SK-MEL-5 (cell line): ENCODE measurements at places on chromosomes 5 and 9.

- DNase-seq: no peak
Measured at GRCh38 chr5:165400086-165400485, 1894.7 kb downstream of the MAT2B start.

- DNase-seq: peak; percentile 71
Measured at GRCh38 chr9:121700165-121700831, 48.9 kb downstream of the DAB2IP start.

GRCh38 chr5:175325681-175326080 is 118.3 kb downstream of the DRD1 start:
- DNase-seq: no peak

- DNase-seq: no peak
Measured at GRCh38 chr9:126809068-126809467, 4.2 kb downstream of the ZBTB43 start.

GRCh38 chr5:122773619-122774018 is 1.3 kb upstream of the SNX2 start:
- DNase-seq: no peak

GRCh38 chr5:141484310-141484640 is 555 bp upstream of the PCDHGC4 start:
- no peak for DNase-seq

DNA sequence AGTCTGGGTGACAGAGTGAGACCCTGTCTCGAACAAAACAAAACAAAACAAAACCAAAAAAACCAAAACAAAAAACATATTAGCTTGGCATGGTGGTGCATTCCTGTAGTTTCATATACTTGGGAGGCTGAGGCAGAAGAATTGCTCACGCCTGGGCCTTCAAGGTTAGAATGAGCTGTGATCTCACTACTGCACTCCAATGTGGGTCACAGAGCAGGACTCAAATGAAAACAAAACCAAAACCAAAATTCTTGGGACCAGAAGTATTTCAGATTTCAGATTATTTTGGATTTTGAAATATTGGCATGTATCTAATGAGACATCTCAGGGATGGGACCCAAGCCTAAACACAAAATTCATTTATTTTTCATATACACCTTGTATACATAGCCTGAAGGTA is 80.2 kb downstream of the TMC1 start:
- no peak for DNase-seq

GRCh38 chr5:55896663-55897062 is 45.5 kb downstream of the IL31RA start:
- DNase-seq: no peak

GRCh38 chr9:130948266-130948665 is 9.2 kb upstream of the FIBCD1 start:
- peak; percentile 19 for DNase-seq

DNA sequence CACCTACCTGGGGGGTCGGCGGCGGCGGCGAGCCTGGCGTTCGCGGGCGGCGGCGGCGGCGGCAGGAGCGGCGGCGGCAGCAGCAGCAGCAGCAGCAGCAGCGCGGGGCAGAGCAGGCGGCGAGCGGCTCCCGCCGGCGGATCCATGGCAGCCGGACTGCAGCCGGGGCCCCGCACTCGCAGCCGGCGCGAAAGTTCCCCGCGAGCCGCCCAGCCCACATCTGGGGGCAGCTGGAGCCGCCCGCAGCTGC is 153 bp downstream of the ADAMTS2 start:
- DNase-seq: no peak

DNA sequence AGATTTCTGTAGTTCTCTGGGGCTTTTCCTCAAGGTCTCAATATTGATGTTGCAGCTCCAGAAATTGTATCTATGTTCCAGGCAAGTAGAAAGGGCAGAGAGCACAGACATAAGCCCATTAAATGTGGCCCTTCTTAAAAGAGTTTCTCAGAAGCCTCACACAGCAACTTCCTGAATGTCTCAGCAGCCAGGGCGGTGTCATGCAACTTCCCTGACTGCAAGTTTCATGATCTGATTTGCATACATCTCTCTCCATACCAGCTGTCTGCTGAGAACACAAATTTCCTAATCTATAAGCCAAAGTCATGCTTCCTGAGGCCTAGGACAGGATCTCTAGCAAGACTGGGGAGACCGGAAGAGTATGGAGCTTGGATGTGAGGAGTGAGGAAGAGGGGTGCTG is 13.0 kb downstream of the RGS7BP start:
- no peak for DNase-seq

- no peak for DNase-seq
Measured at GRCh38 chr5:119080936-119081335, 10.0 kb downstream of the DMXL1 start.

DNA sequence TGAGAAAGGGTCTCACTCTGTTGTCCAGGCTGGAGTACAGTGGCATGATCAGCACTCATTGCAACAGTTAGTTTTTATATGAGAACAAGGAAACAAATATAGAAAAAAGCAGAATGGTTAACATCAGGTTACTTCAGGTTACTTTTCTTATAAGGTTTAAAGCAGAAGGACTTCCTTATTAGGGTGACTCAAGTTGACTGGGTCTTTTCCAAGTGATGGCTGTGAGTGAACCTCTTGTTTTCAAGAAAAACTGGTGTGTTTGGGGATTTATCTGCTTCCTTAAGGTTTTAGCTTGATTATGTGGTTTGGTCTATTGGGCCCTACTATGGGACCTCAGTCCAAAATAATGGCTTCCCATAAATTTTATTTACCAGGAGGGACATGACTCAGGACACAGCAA is 99.2 kb downstream of the ARRDC3 start:
- no peak for DNase-seq

GRCh38 chr5:40034441-40034840 is 609.7 kb upstream of the DAB2 start:
- DNase-seq: no peak

DNA sequence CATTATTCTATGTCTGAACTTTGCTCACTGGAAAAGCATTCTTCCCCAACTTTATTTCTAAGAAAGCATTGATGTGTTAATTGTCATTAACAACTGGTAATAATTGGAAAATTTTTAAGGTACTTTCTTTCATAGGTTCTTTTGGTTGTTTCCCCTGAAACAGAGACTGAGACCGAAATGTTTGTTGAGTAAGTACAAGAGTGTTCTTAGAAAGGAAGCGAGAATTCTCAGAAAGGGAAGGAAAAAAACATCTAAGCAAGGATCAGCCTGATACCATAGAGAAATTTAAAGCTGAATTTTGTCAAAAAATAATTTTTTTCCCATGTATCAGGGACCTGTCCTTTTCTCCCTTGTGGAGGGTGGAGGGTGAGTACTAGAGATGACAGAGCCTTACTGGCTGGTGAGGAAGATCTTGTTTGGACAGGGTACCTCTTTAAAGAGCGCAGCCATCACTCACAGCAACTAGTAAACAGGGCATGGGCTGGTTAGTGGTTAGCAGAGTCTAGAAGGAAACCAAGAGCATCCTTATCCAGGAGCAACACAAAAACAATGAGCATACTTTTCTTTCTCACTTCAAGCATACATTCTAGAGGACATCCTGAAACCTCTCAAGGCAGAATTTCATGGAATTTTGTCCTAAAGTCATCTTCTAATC is 898.5 kb downstream of the DNAH5 start:
- DNase-seq: no peak

- DNase-seq: peak; percentile 20
Measured at GRCh38 chr5:41510176-41510831, at the start of gene PLCXD3. TSS of gene PLCXD3 (minus strand) at chr5:41510601. CDS start at chr5:41510526, 75 bp downstream.

DNA sequence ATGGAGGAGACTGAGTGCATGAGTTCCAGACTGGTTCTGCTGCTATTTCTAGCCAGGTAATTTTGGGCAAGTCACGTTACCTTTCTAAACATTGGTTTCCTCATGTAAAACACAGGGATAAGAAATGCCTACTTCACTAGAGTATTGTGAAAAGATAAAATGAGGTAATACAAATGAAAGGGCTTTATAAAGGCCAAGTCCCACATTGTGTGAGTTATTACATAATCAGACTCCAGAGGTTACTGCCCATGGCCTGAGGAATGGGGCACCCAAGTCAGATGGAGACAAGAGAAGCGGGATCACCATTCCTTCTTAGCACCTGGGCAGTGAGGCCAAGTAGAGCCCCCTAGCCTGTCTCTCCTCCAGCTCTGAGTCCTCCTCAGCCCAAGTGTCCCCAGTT is 7.5 kb downstream of the HBEGF start:
- no peak for DNase-seq

DNA sequence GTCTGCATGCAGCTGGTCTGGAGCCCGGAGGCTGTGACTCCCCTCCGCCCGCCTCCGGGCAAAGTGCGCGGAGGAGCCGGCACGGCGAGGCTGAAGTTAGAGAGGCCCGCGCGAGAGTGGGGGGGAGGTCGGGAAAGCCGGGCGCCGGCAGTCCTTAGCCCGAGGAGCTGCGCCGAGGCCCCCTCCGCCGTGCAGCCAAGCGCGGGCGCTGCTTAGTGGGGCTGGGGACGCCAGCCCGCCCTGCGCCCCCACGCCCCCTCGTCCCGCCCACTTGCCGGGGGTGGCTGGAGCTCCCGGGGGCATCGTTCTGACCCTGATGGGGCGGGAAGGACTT is 403 bp downstream of the NINJ1 start:
- DNase-seq: no peak

GRCh38 chr5:167766957-167767356 is 524.5 kb upstream of the WWC1 start:
- no peak for DNase-seq

GRCh38 chr5:160129841-160130240 is 10.6 kb upstream of the PWWP2A start:
- DNase-seq: no peak

- DNase-seq: no peak
Measured at GRCh38 chr5:148428848-148429247, 45.1 kb downstream of the FBXO38 start.

DNA sequence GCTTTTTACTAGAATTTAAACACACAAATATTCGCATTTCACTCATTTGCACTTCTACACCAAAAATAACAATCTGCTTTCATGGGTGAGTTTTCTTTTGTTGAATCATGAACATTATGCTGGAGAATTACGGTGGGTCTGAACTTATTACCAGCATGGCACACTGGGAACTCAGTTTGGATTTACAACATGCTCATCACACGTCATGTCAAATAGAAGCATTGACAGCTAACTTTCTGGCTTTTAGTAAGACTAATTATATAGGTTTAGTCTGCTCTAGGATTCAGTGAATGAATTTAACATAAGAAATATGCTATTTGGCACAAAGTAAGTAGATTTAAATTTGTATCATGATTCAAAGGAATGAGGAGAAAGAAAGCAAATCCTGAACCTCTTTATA is 290.4 kb downstream of the TMEM167A start:
- DNase-seq: no peak

DNA sequence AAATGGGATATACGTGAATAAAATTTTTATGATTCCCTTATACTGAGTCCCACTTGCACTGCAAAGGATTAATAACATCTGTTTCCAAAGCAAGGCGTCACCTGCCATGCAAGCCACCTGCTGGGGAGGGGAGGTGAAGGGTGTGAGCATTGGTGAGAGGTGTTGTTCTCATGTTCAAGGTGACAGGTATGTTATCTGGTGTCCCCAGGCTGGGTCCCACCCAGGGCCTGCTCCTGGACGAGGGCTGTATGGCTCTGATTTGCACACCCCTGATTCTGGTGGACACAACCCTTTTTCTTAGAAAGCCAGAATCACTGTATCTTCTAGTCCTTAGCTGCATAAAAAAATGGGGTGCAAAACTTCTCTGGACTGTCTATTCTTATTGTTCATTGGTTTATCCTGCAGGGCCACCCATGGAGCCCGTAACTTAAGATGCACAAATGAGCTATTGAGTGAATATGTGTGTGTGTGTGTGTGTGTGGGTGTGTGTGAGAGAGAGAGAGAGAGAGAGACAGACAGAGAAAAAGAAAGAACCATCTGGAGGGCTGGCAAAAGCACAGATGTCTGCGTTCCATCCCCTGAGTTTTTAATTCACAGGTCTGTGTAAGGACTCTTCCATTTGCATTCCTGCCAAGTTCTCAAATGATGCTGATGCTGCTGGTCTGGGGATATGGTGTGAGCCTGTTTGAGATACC is 53.7 kb downstream of the SYK start:
- no peak for DNase-seq

DNA sequence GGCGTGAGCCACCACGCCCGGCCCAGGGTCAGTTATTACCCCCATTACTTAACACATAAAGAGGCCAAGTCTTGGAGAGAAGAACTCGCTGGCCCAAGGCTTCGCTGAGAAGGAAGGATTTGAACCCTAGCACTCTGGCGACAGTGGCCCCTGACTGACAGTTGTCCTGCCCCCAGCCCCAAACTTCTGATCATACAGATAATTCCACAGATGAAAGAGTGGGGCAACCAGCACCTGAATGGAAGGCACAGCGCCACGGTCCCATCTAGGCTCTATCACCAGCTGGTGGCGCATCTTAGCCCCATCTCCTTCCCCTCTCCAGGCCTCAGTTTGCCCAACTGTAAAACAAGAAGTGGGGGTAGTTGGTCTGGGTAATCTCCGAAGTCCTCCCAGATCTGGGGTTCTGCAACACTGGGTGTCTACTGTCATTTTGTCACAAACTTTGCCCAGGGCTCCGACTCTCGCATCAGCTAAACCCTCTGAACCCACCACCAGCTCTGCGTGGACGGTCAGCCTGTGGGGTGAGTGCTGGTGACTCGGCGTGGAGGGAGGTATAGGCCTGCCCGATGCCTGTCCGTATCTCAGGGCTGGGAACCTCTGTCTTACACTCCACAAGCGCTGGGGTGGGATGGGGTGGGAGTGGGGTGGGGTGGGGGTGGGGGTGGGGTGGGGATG is 209.3 kb downstream of the C9orf50 start:
- no peak for DNase-seq

- DNase-seq: peak; percentile 65
Measured at GRCh38 chr5:139676951-139677735, 29.0 kb downstream of the CXXC5 start.

DNA sequence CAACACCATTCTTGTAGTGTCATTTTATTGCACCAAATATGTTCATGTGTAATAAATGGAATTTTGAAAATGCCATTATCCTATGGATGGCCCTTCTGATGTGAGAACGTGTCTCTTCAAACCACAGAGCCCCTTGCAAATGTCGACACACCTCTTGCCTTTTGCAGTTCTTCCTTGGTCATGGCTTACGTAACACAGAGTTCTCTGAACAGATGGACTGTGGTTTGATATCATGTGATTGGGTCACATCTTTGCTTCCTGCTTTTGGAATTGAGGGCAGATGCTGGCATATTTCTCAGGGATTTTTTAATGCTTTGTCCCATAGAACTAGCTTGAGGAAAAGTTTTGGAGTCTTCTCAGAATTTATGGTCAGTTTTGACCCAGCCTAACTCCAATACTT is 4.6 kb downstream of the TGFBR1 start:
- peak; percentile 90 for DNase-seq

GRCh38 chr5:1005249-1005851 is 3.3 kb upstream of the NKD2 start:
- DNase-seq: no peak

- no peak for DNase-seq
Measured at GRCh38 chr5:72949481-72949880, 6.4 kb upstream of the FCHO2 start.

DNA sequence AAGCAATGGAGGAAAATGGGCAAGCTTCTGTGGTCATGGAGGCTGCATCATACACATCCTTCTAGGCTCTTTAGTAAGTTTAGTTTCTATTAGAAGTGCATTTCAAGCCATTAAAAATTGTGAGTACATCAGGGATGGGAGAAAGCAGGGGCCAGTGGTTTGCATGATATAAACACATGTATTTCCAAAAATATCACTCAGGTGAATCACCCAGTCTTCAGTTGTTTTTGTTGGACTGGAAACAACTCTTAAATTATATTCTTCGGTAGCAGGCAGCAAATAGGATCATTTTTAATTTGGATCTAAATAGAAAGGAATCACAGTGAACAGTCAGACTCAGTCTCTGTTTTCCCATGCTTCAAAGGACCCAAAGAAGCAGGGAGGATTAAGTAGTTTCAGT is 657.9 kb downstream of the TLR4 start:
- DNase-seq: no peak
